ENCODE measurements at places on chromosomes 3 and 15. TPM values are rescaled to one million over a fixed set of nuclear protein-coding genes. Genes with fewer than 3 reads are reported as not detected.
A peak's percentile ranks its signal among the peaks of the same experiment; 100 is the strongest.

DNA sequence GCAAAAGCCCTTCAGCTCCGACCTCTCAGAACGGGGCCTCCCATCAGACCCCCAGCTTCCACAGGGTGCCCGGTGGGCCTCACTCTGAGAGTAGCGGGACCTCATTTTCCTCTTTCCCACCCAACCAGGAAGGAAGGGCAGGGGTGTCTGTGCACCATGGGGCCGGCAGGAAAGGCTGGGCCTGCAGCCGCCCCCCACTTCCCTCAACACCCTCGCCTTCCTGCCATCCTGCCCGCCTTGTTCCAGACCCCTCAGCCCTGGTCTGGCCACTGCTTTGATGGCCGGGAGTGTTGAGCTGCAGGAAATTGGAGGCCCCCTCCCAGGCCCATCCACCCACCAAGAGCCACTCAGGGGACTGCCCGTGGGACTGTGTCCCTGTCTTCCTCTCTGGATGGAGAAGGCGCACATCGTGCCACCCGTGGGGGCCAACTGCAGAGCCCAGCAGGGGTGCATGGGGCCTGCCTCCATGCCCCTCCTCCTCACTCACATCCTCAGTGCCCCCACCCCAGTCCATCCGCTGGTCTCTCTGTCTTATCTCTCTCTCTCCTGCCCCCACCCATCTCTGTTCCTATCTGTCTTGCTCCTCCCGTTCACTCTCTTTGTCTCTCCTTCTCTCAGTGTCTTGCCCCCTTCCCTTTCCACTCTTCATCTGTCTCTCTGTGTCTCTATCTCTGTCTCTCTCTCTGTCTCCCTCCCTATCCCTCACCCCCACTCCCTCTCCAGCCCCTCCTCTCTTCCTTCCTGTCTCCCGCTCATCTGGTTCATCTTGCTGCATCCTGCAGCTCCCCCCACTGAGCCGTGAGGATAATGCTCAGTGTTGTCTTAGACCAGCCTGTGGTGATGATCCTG is 1.8 kb upstream of the PLXND1 start:
- H3K36me3 ChIP-seq: no peaks in the 10 kb centered on the region
- H3K4me3 ChIP-seq: no peak overlapping the region
- peak; percentile 69 for DNase-seq
- H3K27me3 ChIP-seq: no peaks in the 10 kb centered on the region
- H3K4me1 ChIP-seq: peaks cover 30% of the 10 kb centered on the region
- H3K27ac ChIP-seq: no peak overlapping the region

- H3K36me3 ChIP-seq: no peaks in the 10 kb centered on the region
- H3K4me3 ChIP-seq: no peak overlapping the region
- no peaks in the 10 kb centered on the region for H3K4me1 ChIP-seq
- no peaks in the 10 kb centered on the region for H3K27me3 ChIP-seq
- DNase-seq: no peak
- no peak overlapping the region for H3K27ac ChIP-seq
Observed at GRCh38 chr3:76679541-76679940, 360.4 kb upstream of the ROBO2 start.

DNA sequence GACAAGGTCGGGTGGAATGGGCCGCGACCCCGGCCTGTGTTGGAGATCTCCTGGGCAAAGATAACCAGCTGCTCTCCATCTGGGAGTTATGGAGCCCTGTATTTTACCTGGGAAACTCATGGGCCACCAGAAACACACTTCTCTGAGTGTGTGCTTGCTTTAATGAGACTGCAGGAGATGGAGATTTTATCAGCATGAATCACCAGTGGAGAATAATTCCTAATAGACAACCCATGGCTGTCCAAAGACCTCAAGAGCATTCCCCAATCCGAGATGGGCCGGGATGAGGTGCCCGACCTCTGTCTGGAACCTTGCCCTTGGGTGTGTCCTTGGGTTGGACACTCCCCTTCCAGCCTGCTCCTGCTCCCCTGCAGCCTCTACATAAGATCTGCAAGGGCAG is 389.3 kb downstream of the GABRG3 start:
- H3K27me3 ChIP-seq: no peaks in the 10 kb centered on the region
- no peak overlapping the region for H3K4me3 ChIP-seq
- no peaks in the 10 kb centered on the region for H3K36me3 ChIP-seq
- DNase-seq: no peak

DNA sequence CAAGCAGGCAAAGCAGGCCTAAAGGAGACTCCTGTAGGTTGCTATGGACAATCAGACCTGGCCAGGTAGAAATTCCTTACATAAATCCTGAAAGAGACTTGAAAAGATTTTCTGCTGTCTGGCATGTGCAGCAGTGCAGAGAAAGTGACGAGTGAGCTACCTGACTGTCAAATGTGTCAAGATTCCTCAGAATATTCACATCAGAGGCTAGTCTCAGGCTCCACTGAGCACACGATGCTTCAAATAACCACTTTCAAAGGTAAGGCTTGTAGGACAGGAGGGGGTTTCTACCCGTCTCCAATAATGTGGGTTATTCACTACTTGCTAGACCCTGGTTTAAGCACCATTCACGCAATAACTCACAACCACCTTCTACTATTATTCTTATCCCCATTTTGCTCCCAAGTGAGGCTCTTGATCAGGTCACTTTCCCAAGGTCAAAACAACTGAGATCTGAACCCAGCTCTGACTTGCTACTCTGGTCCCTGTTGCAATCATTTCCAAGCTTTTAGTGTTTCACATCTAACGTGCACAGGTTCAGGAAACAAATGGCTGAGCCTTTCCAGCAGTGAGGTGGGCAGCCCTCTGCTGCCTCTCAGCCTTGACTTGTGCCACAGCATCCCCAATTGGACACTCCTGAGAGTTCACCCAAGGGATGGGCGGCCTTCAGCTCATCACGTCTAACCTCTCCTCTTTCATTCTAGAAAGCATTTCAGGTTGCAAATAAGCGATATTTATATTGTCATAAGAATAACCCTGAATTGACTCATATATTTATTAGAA is 329.9 kb upstream of the WNT5A start:
- no peak for DNase-seq
- H3K36me3 ChIP-seq: no peaks in the 10 kb centered on the region
- peaks cover 25% of the 10 kb centered on the region for H3K27me3 ChIP-seq
- H3K27ac ChIP-seq: no peak overlapping the region

The CFAP100 gene
- not detected for total RNA-seq
